ENCODE measurements at places on chromosomes 5 and 9. TPM values are rescaled to one million over a fixed set of nuclear protein-coding genes. Genes with fewer than 3 reads are reported as not detected.

C9orf153 gene
- not detected for total RNA-seq

PCDHGB2 gene
- total RNA-seq: not detected

GRCh38 chr9:22100626-22101025 is 91.5 kb upstream of the CDKN2B start:
- no peak for DNase-seq
- peaks cover 16% of the 10 kb centered on the region for H3K4me1 ChIP-seq
- no peak overlapping the region for H3K27ac ChIP-seq
- H3K4me3 ChIP-seq: no peak overlapping the region

DNA sequence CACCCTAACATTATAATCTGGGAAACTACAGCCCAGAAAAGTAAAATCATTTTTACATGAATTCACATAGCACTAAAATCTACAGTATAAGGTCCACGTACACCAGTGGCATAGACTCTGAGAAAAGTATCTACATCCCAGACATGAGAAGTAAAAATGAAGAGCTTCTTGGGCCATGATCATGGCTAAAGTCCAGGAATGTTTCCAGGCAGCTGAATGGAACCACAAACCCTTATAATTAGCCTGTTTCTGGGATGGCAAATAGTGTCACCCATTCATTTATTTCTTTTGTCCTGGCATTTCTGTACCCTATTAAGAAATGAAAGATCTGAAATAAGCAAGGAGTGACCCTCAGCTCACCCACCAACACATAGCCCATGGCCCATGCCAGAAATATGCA is 217.9 kb downstream of the SPOCK1 start:
- H3K27ac ChIP-seq: no peak overlapping the region
- H3K4me3 ChIP-seq: no peak overlapping the region
- DNase-seq: no peak
- H3K4me1 ChIP-seq: no peaks in the 10 kb centered on the region
- H3K27me3 ChIP-seq: peaks cover 5% of the 10 kb centered on the region
- H3K36me3 ChIP-seq: no peaks in the 10 kb centered on the region

DNA sequence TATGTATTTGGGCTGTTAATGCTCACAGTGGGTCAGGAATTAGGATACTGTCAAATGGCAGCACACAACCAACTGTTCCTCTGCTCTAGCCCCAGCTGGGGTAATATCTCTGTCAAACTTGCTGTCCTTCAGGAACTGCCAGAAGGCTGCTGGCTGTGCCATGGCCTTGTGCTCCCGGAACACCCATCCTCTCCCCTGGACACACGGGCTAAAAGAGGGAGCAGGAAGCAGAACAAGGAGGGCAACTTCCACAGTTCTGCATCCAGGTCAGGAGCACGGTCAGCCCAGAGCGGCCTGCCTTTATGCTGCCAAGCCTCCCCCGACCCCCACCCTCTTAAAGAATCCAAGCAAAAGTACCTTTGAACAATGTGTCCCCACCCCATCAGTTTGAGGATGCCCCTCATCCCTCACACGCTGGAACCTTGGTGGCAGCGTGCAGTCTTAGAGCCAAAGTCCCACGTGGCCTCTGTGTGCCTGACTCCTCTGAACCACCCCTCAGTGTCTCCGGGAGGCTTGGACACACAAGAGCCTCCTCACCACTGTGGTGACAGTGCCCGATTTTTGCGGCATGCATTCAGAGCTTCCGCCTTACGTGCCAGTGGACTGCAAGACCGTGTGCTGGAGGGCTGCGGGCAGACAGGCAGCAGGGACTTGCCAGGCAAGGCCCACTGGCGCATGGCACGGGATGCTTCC is 60.8 kb downstream of the PSMB7 start:
- H3K36me3 ChIP-seq: peaks cover 9% of the 10 kb centered on the region
- H3K4me3 ChIP-seq: no peak overlapping the region
- no peak for DNase-seq
- peaks cover 26% of the 10 kb centered on the region for H3K4me1 ChIP-seq
- peak overlapping the region; percentile 61 for H3K27ac ChIP-seq
- H3K27me3 ChIP-seq: no peaks in the 10 kb centered on the region

DNA sequence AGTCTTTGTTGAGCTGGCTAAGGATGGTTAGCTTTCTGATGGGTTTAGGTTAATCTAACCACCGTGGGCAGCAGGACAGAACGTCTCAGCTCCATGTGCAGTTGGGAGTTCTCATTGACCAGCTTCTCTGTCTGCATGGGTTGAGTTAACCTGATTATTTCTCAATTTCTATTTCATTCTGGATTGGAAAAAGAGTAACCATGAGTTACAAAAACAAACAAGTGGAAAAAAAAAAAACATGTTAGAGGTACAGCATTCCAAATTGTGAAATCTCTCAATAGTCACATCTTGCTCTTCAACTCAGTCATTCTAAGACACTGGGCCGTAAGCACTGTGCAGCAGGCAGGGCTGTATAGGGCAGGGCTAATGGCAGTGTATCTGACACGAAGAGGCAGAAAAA is 343.7 kb upstream of the KLF4 start:
- no peaks in the 10 kb centered on the region for H3K27me3 ChIP-seq
- no peaks in the 10 kb centered on the region for H3K4me1 ChIP-seq
- H3K4me3 ChIP-seq: no peak overlapping the region
- no peak for DNase-seq
- no peaks in the 10 kb centered on the region for H3K36me3 ChIP-seq

ITK gene
- total RNA-seq: 204 TPM

ARHGEF39 gene
- 18.7 TPM for total RNA-seq

CCDC192 gene
- not detected for total RNA-seq

GRCh38 chr9:98551511-98552286 is 157.0 kb downstream of the GABBR2 start:
- no peak overlapping the region for H3K4me3 ChIP-seq
- no peak overlapping the region for H3K27ac ChIP-seq
- peaks cover 6% of the 10 kb centered on the region for H3K27me3 ChIP-seq
- no peaks in the 10 kb centered on the region for H3K36me3 ChIP-seq
- no peaks in the 10 kb centered on the region for H3K4me1 ChIP-seq
- no peak for DNase-seq

- no peak overlapping the region for H3K27ac ChIP-seq
- no peak overlapping the region for H3K4me3 ChIP-seq
- no peaks in the 10 kb centered on the region for H3K27me3 ChIP-seq
- H3K36me3 ChIP-seq: no peaks in the 10 kb centered on the region
- H3K4me1 ChIP-seq: no peaks in the 10 kb centered on the region
Observed at GRCh38 chr9:11233696-11234095, 620.9 kb upstream of the PTPRD start.

DNA sequence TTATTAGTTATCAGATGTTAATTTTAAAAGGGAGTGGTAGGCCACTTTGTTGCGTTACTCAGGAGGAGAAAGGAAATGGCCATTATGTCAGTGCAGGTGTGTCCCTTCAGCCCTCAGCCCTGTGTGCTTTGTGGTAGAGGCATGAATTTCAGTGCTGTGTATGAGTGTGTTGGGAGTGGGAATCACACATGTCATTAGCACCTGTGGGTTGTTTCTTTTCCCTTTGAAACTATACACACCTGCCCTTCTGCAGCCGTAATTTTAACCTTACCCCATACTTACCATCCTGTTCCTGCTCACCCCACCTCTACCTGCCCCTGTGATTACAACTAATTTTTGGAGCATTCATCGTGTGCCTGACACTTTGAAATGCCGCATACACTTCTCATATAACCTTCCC is 156.4 kb downstream of the ARHGAP26 start:
- H3K4me1 ChIP-seq: peaks cover 46% of the 10 kb centered on the region
- no peak overlapping the region for H3K27ac ChIP-seq
- H3K36me3 ChIP-seq: peaks cover 31% of the 10 kb centered on the region
- H3K4me3 ChIP-seq: no peak overlapping the region
- no peaks in the 10 kb centered on the region for H3K27me3 ChIP-seq

DNA sequence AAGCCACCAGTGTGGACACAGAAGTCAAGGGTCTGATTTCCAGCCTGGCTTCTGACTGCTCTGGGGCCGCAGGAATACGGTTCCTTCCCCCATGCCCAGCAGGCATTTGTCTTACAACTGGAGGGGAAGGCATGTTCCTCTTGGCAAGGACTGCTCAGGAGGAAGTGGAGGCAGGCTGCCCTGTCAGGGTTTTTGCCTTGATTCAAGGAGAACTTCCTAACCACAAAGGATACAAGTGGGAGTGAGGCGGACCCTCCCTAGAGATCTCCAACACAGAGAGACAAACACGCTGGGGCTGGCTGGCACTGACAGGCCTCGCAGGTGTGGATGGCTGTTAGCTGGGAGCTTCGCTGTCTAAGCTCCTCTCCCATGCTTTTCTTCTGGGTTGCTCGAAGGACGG is 19.1 kb downstream of the TGFBI start:
- H3K27me3 ChIP-seq: no peaks in the 10 kb centered on the region
- DNase-seq: no peak
- H3K4me3 ChIP-seq: no peak overlapping the region
- no peaks in the 10 kb centered on the region for H3K36me3 ChIP-seq

DNA sequence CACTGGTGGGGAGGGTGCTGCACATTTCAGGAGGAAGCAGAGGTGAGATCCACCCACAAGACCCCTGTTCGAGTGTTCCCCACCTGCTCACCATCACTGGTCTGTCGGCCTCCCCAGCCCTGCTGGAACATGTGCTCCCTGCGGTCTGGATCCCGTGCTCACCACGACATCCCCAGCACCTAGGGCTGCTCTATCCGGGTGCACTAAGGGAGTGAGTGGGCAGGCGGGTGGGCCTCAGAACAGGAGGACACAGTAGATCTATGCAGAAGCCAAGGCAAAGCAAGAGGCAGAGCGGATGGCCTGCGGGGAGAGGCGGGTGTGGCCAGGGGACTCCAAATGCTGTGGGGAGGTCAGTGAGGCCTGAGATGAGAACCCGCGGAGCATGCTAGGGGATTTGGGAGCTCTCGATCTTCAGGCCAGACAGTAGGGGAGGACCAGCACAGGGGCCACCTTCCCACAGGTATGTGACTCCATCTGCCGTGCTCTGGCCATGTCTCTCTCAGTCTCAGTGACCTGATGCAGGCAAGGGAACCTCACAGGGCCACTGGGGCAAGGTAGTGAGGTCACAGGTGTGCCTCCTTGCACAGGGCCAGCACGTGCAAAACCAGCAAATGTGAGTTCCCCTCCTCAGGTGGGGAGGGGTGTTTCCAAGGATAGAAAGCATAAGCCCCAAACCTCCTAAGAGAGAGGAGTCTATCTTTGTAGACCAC is 134.2 kb downstream of the ZNF354C start:
- no peak overlapping the region for H3K27ac ChIP-seq
- H3K4me3 ChIP-seq: no peak overlapping the region
- H3K36me3 ChIP-seq: no peaks in the 10 kb centered on the region
- DNase-seq: no peak
- H3K27me3 ChIP-seq: no peaks in the 10 kb centered on the region

TMEM215 gene
- total RNA-seq: not detected

GRCh38 chr9:136650648-136651047 is 12.1 kb upstream of the EGFL7 start:
- H3K36me3 ChIP-seq: no peaks in the 10 kb centered on the region
- no peak overlapping the region for H3K27ac ChIP-seq
- H3K27me3 ChIP-seq: peaks cover 48% of the 10 kb centered on the region
- DNase-seq: no peak

DNA sequence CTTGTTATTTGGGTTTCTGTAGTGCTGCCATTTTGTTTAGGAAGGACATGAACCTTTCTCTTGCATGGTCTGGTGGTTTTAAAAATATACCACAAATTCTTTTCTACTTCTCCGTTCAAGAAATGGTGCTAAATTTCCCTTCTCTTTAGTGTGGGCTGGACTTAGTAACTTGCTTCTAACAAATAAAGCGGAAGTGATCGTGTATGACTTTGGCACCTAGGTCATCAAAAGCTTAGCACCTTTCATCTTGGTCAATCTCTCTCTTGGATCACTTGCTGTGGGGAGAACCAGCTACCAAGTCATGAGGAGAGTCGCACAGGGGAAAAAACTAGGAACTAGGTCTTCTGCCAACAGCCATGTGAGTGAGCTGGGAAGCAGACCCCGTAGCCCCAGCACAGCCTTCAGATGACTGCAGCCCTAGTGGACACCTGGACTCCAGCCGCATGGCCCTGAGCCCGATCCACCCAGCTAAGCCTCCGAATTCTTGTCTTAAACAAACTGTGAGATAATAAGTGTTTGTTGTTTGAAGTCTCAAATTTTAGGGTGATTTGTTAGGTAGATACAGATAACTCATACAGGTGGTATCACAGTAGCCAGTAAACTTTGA is 87.7 kb upstream of the CKMT2 start:
- peaks cover 17% of the 10 kb centered on the region for H3K4me1 ChIP-seq
- DNase-seq: no peak
- H3K27ac ChIP-seq: no peak overlapping the region
- H3K36me3 ChIP-seq: peaks cover 4% of the 10 kb centered on the region
- H3K4me3 ChIP-seq: no peak overlapping the region

DNA sequence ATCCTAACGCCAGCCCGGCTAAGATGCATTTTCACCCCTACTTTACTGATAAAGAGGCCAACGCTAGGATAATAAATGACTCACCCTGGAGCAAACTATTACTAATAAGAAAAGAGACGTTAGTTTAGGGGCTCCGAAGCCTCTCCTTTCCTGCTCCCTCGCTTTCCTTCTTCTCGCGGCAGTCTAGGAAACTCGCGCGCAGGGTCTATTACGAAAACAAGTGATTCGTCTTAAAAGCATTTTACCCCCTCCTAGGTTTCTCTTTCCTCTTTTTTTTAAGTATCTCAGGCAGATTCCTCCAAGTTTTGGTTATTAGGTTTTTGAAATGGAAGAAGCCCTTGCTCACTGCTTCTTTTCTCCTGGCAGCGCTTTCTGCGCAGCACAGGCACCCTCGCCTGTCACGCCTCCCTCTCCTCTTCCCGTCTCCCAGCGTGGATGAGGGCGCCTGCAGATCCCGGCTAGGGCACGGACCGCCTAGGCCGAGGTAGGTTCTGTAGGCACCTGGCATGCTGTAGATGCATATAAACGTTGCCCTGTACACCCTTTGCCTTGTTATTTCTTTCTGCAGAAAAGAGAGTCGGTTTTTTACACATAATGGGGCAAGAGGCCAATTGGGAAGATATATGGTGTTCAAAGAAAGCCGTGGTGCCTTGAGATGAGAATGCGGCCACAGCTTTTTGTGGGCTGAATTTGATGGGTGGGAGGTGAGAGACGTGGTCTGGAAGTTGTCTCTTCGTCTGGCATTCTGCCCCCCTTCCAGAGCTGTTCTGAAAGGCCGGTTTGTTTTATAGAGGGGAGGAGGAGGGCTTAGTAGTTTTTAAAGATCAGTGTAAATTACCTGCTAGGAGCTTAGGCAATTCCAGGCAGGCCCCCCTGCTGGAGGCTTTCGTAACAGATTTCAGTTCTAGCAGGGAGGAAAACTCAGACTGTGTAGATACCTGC is 983 bp downstream of the GCNT1 start:
- H3K27ac ChIP-seq: peak overlapping the region; percentile 70
- H3K4me1 ChIP-seq: peaks cover 19% of the 10 kb centered on the region
- peaks cover 4% of the 10 kb centered on the region for H3K27me3 ChIP-seq
- H3K4me3 ChIP-seq: peak overlapping the region; percentile 89
- DNase-seq: peak; percentile 7
- H3K36me3 ChIP-seq: peaks cover 2% of the 10 kb centered on the region

DNA sequence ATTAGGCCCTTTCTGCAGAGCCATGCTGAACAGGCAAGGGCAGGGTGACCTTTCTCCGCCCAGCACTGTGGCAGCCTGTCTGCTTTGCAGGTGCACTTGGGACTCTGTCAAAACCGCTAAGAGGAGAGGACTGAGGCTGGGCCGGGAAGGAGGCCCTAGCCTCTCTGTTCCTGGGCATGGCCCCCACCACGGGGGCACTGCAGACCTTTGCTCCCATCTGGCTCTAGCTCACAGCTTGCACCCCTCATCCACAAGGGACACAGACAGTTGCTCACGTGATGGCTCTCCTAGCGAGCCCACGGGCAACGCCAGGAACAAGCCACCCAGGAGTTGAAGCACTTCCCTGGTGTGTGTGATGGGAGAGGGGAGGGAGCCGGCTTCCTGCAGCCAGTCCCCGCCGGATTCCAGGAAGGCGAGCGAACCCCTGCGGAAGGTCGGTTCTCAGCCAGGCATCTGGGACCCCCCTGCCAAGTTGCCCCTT is 43.0 kb upstream of the FCN1 start:
- H3K27me3 ChIP-seq: no peaks in the 10 kb centered on the region
- no peaks in the 10 kb centered on the region for H3K4me1 ChIP-seq

- peaks cover 55% of the 10 kb centered on the region for H3K4me1 ChIP-seq
- H3K27me3 ChIP-seq: no peaks in the 10 kb centered on the region
- H3K27ac ChIP-seq: peak overlapping the region; percentile 44
Observed at GRCh38 chr9:88310310-88310980, 77.8 kb upstream of the SPIN1 start.
